ENCODE measurements at places on chromosomes 6 and 20.

DNA sequence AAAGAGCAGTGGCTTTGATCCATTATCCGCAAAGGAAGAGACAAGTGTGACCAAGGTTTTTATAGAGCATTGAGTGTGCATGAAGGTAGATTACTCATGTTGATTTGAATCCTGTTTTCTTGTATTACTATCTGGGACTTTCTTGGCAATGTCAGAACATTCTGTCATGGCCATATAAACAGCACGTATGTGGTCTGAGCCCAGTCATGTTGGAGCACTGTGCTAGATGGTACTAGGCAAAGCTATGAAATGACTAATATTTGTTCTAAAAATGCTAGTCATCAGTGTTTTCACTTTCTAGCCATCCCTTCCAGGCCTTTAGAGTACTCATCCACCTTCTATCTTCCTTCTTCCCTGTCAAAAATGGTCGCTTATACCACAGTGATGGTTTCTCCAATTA is 278.6 kb upstream of the FLRT3 start:
- DNase-seq = no peak

DNA sequence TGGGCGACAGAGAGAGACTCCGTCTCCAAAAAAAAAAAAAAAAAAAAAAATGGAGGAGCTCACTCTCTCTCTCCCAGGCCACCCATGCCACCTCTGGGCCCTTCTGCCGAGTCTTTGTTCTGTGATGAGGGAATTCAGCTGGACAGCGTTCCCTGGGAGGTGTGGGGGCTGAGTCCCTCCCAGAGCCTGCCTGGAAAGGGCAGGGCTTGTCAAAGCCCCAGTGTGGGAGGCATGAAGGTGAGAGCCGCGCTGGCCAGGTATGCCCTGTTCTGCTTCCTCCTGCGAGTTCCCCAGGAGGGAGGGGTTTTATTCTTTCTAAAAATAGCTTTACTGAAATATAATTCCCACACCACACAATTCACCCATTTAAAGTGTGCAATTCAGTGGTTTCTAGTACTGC is 69.6 kb downstream of the TMEM242 start:
- DNase-seq = no peak

- DNase-seq = no peak
Measured at GRCh38 chr20:22966787-22967464, 68.2 kb upstream of the SSTR4 start.

GRCh38 chr20:3162080-3162611 is 2.5 kb upstream of the FASTKD5 start:
- no peak for DNase-seq

DNA sequence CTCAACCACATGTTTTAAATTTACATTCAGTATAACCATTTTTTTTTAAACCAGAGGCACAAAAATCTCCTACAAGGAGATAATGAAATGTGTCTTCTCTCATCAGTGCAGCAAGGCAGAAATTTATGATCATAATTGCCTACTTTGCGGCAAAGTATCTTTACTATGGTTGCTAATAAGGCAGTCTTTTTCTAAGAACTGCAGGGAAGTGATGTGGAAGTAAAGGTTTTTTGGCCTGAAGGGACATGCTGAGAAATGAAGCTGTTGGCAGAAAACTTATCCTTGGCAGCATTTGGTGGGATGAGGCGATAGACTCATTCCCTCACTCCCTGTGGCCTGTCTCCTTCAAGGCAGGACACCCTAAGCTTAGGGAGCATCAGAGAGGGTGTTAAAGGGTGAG is 48.7 kb downstream of the SCGN start:
- no peak for DNase-seq

- no peak for DNase-seq
Measured at GRCh38 chr6:4567141-4567540, 209.1 kb upstream of the CDYL start.

DNA sequence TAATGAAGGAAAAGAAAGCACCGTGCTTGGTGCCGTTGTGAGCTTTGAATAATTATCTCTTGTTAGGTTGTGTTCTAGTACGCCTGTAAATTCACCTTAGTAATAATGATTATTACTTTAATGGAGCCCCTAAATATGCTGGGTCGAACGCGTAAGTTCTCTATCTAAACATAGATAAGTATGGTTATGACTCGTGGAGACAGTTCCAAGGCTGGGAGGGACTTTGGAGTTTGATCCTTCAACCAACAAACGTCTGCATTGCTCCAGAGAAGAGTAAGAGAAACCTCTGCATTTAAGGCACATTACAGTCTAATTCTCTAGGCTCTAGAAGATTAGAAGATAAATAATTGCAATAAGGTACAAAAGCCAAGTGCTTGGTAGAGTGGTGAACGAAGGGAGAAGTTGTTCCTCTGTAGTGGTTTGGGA is 514 bp downstream of the ACOT13 start:
- no peak for DNase-seq

DNA sequence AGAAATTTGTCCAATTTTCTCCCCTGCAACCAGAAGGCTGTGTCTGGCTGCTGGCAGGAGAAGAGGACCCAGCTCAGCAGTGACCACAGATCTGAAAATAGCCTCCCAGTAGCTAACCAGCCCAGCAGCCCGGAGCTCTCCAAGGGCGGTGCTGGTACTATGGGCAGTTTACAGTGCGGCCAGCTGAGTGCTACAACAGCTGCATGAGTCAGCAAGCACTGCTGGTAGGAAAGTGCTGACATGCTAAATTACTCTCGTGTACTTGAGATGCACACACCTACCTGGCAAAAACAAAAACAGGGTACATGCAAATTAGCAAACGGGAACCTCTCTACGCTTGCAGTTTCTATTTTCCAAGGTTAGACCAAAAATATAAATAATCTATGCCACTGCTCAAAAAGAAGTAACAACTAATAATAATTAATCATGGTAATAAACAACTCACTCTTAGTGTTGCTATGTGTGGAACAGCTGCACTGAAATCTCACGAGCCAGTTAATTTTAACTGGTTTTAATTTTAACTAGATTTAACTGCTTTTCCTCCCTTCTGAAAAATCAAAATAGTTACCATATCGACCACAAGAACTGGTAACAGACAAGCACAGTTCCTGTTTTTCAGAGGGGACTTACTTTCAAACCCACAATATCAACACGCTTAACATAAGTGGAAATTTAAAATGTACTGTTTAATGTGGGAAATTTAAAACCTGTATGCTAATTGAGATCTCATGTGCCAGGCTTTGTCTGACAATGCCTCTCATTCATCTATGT is 10.8 kb downstream of the BACH2 start:
- peak; percentile 81 for DNase-seq

DNA sequence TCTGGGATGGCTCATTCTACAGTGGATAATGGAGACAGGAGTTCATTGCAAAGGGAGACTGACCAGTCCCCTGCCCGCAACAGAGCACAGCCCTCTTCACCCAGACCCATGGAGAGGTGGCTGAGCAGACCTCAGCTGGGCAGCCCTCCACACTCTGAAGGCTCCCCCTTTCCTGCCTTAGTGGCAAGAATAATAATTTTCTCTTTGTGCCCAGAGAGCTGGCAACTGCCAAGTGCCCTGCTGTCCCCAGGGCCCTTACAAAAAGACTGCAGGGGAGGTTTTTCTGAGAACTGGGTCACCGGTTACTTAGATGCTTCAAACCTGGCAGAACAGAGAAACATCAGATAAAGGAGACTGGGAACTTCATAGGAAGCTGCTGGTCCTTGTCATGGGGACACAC is 35.4 kb upstream of the ZNFX1 start:
- no peak for DNase-seq

DNA sequence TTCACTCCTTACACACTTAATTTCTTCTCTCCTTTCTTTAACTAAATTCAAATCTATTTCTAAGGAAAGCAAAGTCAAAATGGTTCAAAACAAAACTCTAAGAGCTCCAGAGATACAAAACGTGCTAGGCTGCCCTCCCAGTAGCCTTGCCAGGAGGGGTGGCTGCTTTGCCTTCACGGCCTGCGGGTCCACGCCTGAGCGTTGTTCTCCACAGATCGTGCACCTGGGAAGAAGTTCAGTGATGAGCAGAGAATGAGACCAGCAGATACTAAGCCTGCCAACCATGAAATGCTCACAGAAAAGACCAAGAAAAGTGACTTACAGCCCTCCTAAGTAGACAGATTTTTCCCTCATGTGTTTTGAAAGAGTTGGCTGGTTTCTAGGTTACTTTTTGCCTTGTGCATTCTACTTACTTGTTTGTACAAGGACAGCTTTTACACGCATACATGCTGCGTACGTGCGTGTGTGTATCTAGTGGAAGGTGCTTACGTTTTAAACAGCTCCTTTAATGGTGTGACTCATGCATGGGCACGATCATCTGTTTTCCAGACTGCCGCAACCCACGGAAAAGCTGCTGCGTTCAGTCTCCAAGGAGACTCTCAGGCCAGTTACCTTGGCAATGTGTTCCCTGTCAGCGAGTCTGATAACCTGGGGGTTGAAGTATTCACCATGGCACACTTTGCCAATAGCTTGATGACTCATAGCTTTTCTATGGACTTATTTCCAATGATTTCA is 32.4 kb upstream of the PBOV1 start:
- no peak for DNase-seq

DNA sequence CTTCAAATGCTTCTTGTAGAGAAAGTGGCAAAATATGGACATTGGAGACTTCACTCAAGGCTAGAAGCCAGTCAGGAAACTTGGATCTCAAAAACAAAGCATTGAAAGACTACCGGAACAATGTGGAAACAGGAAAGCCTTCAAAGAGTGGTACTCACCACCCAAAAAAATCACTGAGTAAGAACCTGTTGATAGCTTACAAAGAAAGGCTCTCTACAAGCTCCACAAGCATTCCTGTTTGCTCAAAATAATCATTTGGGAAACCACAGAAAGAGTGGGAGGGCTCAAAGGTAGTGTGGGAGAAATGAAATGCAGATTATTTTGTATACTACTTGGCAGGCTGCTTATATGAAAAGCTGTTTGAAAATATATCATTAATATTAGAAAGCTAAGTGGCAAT is 9.5 kb upstream of the DST start:
- no peak for DNase-seq

DNA sequence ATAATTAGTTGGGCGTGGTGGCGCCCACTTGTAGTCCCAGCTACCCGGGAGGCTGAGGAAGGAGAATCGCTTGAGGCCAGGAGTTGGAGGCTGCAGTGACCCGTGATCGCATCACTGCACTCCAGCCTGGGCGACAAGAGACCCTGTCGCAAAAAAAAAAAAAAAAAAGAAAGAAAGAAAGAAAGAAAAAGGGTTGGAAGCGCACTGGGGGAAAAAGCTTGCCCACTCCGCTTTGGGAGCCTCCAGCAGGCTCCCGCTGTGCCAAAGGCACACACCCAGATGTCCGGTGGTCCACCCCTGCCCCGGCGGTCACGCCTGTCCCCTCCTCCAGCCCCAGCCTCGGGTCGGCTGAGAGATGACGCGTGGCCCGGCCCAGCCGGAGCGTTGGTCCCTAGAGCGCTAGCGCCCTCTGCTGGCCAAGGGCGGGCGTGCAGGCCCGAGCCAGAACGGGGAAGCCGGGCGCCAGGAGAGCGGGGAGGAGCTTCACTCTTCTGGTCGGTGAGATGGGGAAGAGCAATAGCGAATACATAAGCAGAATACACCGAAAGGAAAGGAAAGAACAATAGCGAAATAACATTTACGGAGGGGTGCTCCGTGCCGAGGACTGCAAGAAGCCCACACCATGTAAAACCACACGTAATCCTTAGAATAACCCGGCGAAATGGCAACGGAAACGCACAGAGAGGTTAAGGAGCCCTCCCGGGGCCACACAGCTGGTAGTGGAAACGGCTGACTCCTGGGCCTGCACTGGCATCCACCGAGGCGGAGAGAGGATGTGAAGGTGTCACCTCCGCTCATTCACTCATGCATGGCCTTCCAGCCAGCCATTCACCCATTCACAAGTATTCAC is 41.7 kb downstream of the UBE2V1 start:
- peak; percentile 68 for DNase-seq

GRCh38 chr20:34083137-34083536 is 28.9 kb downstream of the EIF2S2 start:
- DNase-seq = no peak

- DNase-seq = no peak
Measured at GRCh38 chr6:12593771-12594529, 122.6 kb upstream of the PHACTR1 start.

GRCh38 chr6:67199425-67199824 is 1435.7 kb upstream of the ADGRB3 start:
- DNase-seq = no peak

GRCh38 chr6:85066266-85066665 is 301.9 kb upstream of the TBX18 start:
- DNase-seq = no peak

DNA sequence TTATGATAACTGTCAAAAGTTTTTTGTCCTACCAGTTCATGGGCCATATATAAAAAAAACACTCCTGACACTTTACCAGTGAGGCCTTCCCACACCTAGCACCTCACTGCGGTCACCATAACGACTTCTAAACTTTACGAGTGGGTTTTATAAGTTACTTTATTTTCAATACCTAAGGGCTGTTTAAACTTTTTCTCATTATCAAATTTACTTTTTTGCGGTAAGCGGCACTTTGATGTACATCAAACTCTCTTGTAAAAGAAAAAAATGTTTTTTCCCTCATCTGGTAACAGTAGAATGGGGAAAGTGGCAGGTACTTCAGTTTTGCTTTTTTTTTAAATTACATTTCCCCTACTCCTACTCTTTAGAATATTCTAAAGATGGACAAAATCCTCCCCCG is 36.2 kb downstream of the FYN start:
- DNase-seq = no peak

DNA sequence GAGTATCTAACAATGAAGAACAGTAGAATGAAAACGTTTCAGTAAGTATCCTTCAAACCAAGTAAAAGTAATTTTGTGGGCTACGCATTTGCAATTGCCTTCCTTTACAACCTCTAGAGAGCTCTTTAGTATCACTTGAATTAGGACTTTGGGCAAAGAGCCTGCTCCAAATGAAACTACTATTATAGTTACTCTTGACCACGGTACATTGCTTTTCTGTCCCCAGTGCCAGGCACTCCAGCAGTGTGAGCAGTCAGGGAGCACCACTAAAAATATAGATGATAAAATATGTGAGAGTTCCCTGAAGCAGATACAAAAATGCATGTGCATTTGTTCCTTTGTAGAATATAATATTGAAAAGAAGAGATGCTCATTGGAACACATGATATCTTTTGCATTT is 450.1 kb upstream of the MANEA start:
- DNase-seq = no peak

GRCh38 chr6:20631549-20631924 is 97.3 kb downstream of the CDKAL1 start:
- DNase-seq = no peak
